ENCODE measurements at places on chromosomes 6 and 20.

DNA sequence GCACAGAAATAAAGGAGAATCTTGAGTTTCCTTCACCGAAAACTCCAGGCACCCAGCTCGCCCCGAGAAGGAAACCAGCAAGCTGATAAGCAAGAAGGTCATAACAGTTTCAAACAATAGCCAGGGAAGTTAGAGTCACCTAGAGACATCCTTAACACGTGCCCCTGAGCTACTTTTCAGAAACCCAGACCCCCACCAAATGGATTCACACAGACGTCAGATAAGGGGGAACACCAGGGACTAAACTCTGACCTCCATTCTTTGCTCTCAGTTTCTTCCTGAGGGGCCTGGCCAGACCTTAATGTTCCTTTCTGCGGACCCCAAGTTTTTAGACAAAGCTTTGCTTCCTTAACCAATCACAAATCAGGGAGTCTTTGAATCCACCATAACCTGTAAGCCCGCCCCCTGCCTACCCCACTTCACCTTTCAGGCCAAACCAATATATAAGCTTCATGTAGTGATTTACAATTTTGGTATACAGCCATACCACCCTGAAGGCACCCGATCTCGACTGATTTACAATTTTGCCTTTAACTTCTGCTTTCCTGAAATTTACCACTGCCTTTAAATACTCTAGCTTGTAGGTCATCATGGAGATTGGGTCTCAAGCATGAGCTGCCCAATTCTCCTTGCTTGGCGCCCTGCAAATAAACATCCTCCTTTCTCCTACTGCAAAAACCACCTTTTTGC is 11.7 kb downstream of the SOD2 start:
- DNase-seq, result no peak

- DNase-seq, result no peak
These were observed 27.8 kb downstream of the CASS4 start for GRCh38 chr20:56439771-56440291.

GRCh38 chr6:138692058-138692977 is 81.3 kb upstream of the CCDC28A start:
- peak; percentile 38 for DNase-seq

GRCh38 chr6:149261364-149262040 is 56.0 kb upstream of the TAB2 start:
- peak; percentile 48 for DNase-seq

DNA sequence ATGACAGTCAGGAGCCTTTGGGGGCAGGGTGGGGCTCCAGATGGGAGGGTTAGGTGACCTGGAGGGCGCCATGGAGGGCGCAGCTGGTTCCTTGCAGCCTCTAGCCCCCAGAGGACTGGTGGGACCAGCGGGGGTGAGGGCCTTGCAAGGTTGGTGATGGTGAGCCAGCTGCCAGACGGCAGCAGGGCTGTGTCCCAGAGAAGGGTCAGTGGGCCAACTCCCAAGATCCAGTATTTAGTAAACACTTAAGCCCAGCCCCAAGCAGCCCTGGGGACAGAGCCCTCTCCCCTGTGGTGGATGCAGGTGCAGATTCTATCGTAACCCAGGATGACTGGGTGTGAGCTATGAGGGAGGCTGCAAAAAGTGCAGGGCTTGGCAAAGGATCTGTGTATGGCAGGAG is 201.5 kb upstream of the RNF24 start:
- no peak for DNase-seq

Data from CD4-positive, alpha-beta T cell treated with Interleukin-2 at 100 ng/mL for 4 hours (primary cell).